ENCODE measurements at places on chromosomes 16 and 17. TPM values are rescaled to one million over a fixed set of nuclear protein-coding genes. Genes with fewer than 3 reads are reported as not detected.

DNA sequence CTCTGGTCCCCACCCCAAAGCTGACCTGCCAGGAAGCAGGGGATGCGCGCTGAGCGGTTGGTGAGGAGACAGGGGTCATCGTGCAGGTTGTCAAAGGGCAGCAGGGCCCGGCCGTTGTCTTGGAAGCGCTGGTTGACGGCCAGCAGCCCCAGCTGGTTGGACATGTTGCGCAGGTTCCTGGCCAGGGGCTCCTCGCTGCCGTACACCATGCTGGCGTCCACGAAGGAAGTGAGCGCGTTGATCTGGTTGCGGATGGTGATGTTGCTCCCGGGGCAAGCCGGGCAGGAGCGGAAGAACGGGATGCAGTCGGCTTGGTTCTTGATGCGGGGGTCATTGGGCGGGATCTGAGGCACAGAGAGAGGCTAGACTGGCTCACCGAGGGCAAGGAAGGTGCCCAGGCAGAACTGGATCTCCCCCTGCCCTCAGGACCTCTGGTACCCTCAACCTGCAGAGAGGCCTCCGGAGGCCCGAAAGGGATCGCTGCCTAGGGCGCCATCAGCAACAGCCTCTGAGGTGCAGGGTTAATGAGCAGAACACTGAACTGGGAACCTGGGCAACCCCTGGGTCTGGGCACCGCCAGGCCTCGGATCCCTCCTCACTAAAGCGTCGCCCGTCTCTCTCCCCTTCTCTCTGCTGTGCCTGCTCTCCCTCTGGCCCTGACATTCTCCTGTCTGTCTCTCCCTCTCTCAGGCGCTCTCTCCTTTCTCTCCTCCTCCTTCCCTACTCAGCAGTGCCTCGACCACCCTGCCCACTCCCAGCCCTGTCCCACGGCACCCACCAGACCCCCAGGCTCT lies 2.7 kb downstream of the MPO start:
- no peak for DNase-seq

- DNase-seq, result no peak
Observed at GRCh38 chr17:47803751-47804150, 17.8 kb downstream of the OSBPL7 start.

GRCh38 chr16:47143677-47144558 lies at the start of gene NETO2:
NETO2 (minus strand) TSS chr16:47143945; CDS start chr16:47143612, 333 bp downstream.
- DNase-seq, result peak; percentile 69

- no peak for DNase-seq
Observed at GRCh38 chr16:58497935-58498334, 2.0 kb upstream of the NDRG4 start.

Gene MMP28
- not detected for total RNA-seq

Data from natural killer cell treated with Interleukin-12 subunit alpha and Interleukin-12 subunit beta and Interleukin-15 and Interleukin-18, amount 100 ng/mL, for 72 hours (primary cell).